ENCODE measurements at places on chromosomes 5 and 9.

- no peak for DNase-seq
Measured at GRCh38 chr9:132242621-132243155, 80.8 kb downstream of the NTNG2 start.

- DNase-seq, result no peak
Measured at GRCh38 chr9:82784589-82784988, 278.4 kb downstream of the RASEF start.

DNA sequence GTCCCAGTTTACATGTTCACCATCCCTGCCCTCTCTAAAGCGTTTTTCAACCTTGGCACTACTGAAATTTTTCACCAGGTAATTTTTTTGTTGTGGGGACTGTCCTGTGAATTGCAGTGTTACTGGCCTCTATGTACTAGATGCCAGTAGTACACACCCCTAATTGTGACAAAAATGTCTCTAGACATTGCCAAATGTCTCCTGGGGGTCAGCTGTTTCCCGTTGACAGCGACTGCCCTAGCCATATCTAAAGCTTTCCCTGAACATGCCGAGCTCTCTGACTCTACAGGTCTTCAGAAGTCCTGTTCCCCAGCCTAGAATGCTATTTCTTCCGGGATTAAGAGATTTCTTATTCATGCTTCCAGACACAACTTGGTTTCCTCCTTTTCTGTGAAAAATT lies 235.3 kb downstream of the ZSWIM6 start:
- no peak for DNase-seq

GRCh38 chr5:65037831-65038815 lies 269.4 kb downstream of the CWC27 start:
- DNase-seq, result no peak

GRCh38 chr5:91382530-91383026 lies 539 bp downstream of the ARRDC3 start:
- no peak for DNase-seq

GRCh38 chr5:107330903-107331302 lies 339.8 kb downstream of the EFNA5 start:
- DNase-seq, result no peak

DNA sequence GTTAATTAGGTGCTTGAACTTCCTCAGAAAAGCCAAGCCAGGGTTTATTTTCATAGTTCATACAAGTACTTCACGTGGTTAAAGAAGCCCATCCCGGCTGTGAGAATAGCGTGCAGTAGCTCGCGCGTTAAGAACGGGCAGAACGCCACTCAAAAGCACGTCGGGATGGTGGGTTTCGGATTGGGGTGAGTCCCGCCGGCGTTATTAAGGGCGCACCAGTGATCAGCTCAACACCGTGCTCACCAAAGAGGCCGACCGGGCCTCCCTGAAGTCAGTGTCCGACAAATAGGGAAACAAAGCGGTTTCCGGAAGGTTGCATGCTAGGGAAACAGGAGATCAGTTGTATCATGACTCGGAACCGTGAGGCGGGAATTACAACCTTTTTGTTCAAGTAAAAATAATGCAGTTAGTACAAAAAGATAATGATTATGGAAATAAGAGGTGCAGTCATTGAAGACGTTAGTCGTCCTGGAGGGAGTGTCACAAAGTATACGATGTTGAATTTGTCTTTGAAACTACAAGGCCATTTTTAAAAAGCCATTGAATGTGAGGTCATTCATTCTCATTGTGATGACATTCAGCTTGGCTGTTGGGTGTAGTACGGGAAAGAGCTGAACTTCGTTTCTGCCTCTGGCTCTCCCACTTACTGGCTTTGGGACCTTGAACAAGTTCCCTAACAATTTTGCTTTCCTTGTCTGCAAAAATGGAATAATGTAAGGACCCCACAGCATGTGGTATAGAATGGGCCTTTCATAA lies 992 bp downstream of the SETD9 start:
- DNase-seq, result peak; percentile 43

GRCh38 chr9:109101810-109102209 lies 17.9 kb downstream of the TMEM245 start:
- peak; percentile 40 for DNase-seq

DNA sequence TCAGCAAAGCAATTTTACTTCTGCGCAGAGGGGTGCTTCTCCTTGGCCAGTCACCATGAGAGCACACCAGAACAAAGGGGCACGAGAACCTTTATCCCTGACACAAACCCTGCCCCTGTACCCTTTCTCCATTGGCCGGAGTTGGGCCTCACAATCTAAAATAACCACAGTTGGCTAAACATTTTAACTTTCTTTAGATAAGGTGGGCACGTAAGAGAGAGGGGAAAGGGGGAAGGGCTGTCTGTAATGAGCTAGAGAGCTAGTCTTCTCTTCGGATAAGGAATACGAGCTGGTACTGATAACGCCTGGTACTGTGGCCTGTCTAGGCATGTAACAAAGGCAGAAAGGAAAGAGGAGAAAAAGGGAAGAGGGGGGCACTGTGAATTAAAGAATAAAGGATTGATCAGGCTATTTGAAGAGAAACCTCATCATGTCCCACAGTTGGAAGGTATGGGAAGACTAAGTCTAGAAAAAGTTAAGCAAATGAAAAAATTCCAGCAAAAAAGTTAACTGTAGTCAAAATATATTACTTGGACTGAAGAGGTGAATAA lies 1.8 kb upstream of the IARS1 start:
- no peak for DNase-seq

DNA sequence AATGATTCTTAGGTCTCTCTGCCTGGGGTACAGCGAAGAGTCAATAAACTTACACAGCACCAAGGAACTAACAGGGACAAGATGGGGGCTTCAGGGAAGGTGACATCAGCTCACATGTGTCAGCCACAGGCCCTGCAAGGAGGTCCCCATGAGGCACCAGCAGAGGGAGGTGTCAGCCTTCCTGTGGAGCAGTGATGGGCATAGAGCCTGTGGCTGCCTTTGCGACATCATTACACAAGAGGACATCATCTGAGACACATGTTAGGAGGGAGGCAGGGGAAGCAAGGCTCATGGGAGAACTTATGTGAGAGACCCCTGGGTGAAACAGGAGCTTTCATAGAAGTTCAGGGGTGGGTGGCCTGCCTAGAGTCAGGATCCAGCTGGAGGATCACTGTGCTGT lies 389.6 kb downstream of the SEMA5A start:
- DNase-seq, result peak; percentile 70

- no peak for DNase-seq
Measured at GRCh38 chr5:38532165-38532669, 24.2 kb downstream of the LIFR start.

- DNase-seq, result no peak
Measured at GRCh38 chr5:120082316-120083068, 381.6 kb upstream of the PRR16 start.

DNA sequence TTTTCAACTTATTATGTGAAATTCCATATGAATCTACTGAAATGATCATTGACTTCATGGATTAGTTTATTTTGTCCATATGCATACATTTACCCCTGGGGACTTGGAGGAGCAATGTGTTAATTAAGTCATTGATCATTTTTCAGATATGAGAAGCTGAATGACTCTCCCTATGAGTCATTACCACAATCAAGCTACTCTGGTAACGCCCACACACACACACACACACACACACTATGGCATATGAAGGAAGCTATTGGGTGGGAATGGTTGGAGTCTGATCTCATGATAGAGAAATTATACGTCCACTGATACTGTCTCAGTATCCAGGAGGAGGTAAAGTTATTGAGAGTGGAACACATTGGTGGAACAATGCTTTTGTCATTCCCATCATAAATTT lies 528.9 kb downstream of the AGTPBP1 start:
- peak; percentile 28 for DNase-seq

DNA sequence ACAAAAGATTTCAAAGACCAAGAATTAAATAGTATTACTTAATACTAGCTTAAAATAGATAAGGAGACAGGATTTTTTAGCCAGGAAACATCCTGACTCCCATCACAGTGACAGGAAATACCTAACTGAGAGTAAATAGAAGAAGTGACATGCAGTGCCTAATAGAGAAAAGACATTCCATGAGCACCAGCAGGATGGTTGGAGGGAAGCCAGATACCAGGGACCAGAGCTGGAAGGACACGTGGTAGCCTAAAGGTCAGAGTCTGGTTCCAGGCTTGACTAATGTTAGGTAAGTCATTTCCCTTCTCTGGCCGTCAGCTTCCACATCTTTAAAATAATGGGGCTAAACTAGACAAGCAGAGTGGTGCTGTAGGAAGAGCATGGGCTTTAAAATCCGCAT lies 41.6 kb downstream of the CDK5RAP2 start:
- DNase-seq, result no peak

- DNase-seq, result peak; percentile 85
Measured at GRCh38 chr5:77430726-77431125, 61.4 kb downstream of the WDR41 start.

DNA sequence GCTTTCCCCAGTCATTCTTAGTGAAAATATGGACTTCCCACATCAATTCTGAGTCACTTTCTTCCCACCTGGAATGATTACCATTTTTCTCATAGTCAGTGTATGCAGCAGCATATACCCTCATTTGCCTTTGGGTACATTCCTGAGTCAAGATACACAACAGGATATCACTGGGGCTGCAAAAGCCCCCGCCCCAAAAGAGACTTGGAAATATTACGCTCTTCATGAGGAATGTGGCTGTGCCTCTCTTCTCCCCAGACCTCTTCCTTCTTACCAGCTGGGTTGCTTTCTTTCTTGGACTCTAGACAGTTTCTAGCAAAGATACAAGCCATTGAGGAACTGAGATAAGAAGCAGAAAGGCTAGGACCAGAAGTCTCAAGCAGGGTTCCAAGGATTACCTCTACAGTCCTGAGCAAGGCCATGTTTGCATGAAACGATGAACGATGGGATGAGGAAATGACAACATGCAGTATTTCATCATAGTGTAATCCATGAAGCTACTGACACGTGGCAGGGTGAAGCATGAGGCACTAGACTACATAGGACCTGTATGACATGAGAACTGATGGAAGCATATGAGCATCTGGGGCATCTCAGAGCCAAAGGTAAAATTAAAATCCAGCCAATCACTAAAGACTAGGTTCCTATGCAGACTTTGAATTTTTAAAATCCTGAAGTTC lies 218.1 kb downstream of the RAB3C start:
- no peak for DNase-seq

GRCh38 chr5:96839071-96839592 lies 31.4 kb upstream of the ERAP1 start:
- no peak for DNase-seq

DNA sequence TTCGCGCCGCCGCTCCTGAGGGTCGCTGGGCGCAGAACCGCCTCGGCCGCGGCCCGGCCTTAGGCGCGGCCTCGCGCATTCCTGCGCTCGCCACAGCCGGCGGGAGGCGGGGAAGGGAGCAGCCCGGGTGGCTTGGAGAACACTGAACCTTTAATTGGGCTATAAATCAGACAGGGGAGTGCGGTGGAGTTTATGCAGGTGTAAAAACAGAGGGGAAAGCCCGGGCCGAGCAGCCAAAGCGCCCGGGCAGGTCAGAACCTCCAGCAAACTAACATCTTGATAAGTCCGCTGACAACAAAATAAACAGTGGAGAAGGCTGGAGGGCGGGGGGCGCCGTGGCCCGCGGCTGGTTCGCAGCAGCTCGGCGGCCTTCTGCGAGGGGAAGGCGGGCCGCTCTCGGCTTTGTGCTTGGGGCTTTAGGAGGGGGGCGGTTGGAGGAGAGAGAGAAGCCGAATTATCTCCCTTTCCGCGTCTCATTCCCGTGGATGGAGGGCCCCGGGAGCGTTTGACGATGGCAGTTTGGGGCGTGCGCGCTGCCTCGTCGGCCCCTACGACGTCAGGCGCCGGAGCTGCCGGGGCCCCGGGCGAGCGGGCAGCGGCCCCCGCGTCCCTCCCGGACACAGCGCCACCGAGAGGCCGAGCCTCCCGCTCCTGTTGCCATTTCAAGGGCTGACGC lies 11.3 kb downstream of the FOXD1 start:
- DNase-seq, result peak; percentile 30

DNA sequence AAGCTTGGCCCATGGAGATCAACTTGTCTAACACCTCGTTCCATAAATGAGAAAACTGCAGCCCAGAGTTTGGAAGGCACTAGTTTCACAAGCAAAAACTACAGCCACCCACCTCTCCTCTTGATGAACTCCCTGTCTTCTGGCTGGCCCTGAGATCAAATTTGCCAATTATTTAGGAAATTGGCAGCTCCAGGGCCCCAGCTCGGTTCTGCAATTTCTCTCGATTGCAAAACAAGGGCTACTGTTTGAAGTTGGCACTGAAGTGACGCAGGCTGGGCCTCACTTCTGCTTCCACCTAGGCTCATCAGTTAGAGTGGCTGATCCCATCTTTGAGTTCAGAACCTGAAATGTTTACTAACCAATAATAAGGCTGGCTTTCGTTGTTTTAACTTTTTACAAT lies 3.7 kb upstream of the GPX3 start:
- DNase-seq, result no peak

GRCh38 chr5:97501965-97502305 lies 318.9 kb upstream of the RIOK2 start:
- DNase-seq, result no peak

- DNase-seq, result peak; percentile 50
Measured at GRCh38 chr5:180830253-180831138, 27.9 kb upstream of the MGAT1 start.

DNA sequence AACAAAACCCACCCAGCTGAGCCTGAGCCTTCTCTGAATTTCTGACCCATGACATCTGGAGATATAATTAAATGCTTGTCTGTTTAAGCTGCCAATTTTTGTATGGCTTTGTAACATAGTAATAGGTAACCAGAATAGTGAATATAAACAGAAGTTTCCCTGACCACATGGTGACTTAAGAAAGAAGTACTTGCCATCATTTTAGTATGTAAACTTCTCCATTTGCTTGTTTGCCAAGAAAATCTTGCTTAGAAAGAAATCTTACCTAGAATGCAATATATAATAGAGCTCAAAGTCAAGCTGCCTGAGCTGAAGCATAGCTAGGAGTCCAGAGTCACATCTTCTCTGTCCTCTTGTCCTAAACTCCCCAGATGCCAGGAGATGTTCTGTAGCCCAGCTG lies 117.0 kb downstream of the PCSK1 start:
- no peak for DNase-seq

GRCh38 chr9:33619666-33620404 lies 95.8 kb downstream of the ANKRD18B start:
- peak; percentile 89 for DNase-seq

DNA sequence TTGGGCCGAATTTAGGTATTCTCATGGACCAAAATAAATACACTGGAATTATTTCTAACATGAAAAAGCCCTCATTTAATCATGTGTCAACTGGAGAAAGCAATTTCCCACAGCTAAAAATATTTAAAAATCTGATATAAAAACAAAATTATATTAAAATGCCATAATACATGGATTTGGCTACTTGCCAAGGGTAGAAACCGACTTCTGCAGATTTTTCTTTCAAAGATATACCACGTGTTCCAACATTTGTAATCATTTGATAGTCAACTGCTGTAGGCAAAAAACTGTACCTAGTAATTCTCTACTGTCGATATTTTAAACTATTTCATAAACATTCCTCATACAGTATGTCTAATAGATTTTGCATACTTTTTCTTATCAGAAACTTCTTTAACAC lies 237.6 kb downstream of the FBXL17 start:
- DNase-seq, result no peak

DNA sequence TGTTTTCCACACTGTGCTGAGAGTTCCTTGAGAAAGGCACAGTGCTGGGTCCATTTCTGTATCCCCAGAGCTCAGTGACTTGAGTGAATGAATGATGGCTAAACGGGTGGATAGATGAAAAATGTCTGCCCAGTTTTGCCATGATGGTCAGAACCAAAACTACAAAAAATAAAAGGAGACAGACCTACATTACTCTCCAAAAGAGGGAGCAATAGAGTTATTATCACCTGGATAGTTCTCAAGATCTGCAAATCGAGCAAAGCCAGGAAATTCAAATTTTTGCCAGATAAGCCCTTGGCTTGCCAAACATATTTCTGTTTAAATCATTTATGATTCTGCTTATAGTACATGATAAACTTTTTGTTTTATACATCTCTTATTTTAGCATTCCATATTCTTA lies 214.2 kb upstream of the ZNF462 start:
- DNase-seq, result no peak

All from HFFc6 (cell line).